ENCODE measurements at places on chromosomes 5 and 9.

- DNase-seq = no peak
These were observed 37.8 kb downstream of the FAM78A start for GRCh38 chr9:131238402-131239021.

DNA sequence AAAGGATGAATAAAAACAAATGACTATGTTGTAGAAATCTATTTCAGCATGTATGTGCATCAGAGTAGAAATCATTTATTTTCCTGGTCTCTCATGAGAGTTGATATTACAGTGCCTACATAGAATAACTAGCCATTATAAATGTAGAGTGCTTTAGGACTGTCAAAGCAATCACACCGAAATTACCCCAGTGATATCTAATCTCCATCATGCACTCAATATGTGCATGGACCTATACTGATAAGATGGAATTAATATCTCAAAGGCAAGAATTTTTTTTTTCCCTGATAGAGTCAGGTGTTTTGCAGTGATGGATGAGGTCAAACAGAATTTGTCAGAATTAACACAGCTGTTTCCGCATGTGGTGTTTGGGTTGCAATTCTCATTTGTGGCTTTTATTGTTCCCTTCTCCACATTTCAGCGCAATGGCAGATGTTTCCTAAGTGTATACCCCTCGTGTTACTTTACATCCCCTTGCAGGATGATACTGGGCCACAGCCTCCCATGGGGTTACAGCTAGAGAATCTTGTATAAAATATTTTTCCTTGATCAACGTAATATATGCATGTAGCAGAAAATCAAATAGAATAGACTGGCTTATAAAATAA is 298.8 kb downstream of the RASEF start:
- no peak for DNase-seq

GRCh38 chr9:79674052-79674777 is 102.5 kb downstream of the TLE4 start:
- DNase-seq = no peak

DNA sequence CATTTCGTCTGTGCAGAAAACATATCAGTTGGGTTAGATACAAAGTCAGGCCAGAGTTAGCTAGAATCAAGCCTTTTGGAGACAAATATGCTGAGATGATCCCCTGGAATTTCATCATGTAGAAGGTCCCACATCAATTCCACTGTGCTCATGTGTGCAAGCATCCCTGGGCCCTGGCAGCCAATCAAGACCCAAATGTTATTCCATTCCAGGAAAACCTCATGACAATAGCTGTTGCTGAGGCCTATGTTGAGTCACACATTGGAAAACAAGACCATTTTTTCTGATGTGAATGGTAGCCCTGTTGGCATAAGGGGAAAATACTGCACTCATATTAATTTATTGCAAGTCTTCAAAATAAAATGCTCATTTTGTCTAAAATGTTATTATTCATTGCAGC is 11.5 kb downstream of the SPOCK1 start:
- no peak for DNase-seq

- no peak for DNase-seq
These were observed 1.2 kb upstream of the GPBP1 start for GRCh38 chr5:57172466-57173318.
